Caki2 (cell line): ENCODE measurements at places on chromosomes 1 and 21. TPM values are rescaled to one million over a fixed set of nuclear protein-coding genes. Genes with fewer than 3 reads are reported as not detected.
A peak's percentile ranks its signal among the peaks of the same experiment; 100 is the strongest.

Gene MAP10
- total RNA-seq, result 0.64 and 2.3 TPM in 2 replicates

GRCh38 chr1:50978852-50979781, 9.1 kb downstream of the CDKN2C start:
- DNase-seq, result peak; percentile 81

Gene LEMD1
- 0.27 TPM in 1 of 2 replicates, not detected in the other for total RNA-seq

GRCh38 chr1:93699503-93700168, 18.0 kb upstream of the BCAR3 start:
- DNase-seq, result no peak

- DNase-seq, result no peak
Measured at GRCh38 chr1:50318428-50318827, 104.8 kb downstream of the DMRTA2 start.

DNA sequence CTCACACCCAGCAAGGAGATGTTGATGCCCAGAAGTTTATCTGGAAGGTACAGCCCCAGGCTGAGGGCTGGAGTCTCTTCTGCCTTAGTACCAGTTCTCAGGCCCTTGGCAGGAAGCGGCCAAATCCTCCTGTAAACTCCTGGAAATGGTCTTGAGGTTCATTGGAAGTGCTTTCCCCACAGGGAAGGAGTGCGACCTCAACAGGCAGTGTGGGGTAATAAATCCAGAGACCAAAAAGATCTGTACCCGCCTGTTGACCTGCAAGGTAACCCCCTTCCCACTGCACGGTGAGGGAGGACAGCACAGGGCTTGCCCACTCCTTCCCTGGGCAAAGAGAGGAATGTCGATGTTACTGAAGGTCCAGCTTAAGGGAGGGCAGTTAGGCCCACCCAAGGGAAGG, 4.5 kb downstream of the ATXN7L2 start:
- no peak for DNase-seq

DNA sequence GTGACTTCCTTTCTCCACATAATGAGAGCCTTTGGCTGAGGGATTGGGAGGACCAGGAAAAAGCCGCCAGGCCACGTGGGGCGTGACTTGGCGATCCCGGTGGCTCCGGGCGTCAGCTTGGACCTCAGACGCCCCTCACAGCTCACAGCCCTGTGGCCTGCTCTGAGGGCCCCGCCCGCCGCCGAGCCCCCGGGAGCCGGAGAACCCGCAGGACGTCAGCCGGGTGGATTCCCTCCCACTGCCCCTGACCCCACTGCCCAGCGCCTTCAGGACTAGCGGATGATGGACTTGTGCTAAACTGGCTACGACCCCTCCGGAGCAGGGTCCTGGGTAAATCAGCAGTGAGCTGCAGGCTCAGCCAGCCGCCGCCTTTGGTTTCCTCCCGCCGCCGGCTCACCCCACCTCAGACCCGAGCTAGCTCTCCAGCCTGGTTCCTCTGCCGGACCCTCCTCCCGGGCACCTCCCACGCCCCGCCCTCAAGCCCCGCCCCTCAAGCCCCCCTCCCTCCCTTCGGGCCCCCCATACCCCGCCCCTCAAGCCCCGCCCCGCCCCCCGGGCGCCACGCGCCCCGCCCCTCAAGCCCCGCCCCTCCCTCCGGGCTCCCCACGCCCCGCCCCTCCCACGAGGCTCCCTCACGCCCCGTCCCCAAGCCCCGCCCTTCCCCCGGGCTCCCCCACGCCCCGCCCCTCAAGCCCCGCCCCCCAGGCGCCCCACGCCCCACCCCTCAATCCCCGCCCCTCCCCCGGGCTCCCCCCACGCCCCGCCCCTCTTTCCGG, 10.0 kb upstream of the FAAP20 start:
- peak; percentile 44 for DNase-seq

- DNase-seq, result peak; percentile 72
Measured at GRCh38 chr1:161119092-161119903, 1.4 kb downstream of the NIT1 start.

Gene CFAP107
- not detected in 2 replicates for total RNA-seq

DNA sequence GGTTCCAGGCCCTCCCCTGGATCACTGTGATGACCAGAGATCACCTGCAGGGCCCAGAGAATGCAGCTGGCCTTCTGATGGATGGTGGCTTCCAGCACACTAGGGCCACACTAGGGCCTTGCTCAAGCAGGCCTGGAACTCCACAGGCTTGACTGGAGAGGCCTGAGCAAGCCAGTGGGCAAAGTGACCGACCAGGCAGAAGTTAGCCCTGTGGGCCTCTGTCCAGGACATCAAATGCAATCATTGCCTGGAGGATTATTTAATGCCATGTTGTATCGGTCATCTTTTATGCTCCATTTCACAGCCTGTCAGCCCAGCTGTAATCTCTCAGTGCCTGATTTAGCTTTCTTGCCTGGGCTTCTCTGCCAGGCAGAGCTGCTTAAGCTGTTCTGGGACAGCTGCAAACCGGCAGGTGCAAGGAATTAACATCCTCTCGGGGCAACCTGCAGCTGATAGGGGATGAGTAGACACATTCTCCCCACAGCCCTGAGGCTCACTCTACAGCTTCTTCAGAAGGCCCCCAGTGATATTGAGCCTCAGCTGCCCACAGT, 17.7 kb downstream of the NENF start:
- no peak for DNase-seq

DNA sequence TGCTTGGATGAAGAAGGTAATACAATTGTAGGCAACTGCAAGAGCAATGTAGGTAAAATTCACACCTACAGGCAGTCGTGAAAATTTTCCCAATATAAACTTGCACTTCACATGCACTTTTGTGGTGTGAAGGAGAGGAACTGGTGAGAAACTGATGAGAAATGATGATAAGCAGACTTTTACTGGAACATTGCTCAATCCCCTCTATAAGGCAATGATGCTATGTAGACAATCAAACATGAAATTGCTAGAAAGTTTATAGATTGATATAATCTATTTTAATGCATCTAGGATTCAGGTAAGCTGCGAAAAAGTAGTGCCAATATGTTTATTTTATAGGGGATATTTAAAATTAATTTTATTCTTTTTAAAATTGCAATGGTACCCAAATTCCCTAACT, 802.2 kb downstream of the KCNT2 start:
- DNase-seq, result no peak

- DNase-seq, result no peak
Measured at GRCh38 chr1:16226490-16227179, 10.3 kb downstream of the CPLANE2 start.

DNA sequence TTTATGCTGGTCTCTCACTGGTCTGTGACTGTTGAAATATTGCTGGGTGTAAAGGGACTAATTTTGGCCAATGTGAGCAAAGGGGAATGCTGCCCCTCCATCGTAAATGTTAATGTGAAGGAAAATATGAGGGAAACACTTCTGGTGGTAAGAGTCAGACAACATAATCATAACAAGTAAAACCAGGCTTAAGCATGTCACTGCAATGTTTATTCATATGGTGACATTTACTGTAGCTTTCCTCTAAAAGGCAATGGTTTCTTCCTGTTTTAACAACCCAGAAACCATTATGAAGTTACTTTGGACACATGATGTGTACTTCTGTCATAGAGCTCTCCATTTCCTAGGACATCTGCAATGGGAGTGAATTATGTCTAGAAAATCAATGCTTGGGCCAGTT, 358.0 kb downstream of the LMO4 start:
- no peak for DNase-seq

Gene KIF14
- total RNA-seq, result 7.3 and 10.0 TPM in 2 replicates

Gene NTNG1
- 0.41 and 2.2 TPM in 2 replicates for total RNA-seq

DNA sequence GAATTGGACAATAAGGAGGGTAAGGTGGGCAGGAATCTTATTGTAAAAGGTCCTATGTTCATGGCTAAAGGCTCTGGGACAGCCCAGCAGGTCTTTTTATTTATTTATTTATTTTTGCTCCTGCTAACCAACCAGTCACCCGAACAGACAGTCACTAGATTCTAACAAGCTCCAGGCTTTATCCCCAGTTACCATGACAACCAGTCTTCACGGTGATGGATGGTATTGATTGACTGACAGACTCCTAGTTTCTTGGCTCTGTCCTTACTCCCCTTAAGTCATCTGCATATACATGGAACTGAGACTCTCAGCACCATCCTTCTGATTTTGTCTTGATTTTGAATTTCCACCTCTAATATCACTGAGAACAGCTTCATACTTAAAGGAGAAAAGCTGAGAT, 44.3 kb downstream of the C8A start:
- no peak for DNase-seq

DNA sequence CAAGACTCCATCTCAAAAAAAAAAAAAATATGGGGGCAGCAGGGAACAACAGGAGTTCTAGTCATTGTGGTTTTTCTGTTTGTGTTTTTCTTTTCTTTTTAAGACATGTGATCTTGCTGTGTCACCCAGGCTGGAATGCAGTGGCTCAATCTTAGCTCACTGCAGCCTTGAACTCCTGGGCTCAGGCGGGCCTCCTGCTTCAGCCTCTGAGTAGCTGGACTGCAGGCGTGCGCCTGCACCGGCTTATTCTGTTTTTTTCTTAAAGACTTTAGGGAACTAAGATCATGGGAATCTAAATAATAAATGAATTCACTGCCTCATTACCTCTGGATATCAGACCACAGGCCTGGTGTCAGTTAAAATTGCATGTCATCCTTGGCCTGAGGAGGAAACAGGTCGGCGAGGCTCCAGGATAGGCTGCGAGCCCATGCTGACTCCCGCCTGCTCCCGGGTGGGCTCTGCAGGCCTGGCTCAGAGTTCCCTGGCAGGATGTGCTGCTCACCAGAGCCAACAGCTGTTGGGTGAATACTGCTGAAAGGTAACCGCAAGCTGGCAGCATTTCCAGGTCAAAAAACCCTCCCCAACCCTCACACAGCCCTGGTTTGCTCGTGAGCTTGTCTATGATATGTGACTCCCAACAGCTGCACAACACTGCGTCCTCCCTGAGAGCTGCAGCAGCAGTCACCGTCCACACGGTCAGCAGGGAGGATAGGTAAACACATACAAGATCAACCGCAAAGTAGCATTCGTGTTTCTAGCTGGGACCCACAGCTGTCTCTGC, 58.1 kb downstream of the SCCPDH start:
- DNase-seq, result peak; percentile 41

- DNase-seq, result no peak
Measured at GRCh38 chr1:12475947-12476346, 142.1 kb downstream of the DHRS3 start.

DNA sequence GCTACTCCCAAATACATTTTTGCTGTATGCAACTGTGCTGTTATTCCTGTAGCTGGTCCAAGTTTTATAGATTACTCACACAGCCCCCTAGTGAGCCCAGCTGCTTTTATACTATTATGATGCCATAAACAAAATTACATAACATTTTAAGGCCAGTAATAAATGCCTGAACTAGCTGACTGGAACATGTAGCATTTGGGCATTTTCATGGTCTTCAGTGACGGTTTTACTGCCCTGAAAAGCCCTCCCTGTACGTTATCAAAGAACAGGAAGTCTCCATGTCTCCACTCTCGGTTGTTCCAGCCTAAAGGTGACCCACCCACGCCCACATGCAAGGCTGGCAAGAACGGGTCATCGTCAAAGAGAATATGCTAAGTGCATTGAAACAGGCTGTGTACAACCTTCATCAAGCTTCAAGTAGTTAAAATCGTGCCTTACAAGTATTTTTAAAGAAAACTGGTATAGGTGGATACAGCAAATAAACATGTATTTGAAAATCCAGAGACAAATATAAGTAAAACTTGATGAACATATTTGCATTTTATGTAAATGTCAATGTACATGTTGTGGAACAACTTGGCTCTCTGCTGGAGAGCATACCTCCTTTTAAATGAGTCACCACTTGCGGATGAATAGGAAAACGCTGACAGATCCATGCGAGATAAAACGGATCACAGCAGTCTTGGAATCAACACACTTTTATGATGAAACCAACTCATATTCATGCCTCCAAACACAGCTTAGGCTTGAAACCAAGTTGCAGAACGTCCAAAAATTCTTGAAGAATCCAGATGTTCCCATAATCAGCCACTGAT, 520.5 kb downstream of the SMYD3 start:
- DNase-seq, result no peak

Gene TAS1R1
- not detected in 2 replicates for total RNA-seq

Gene LCE3E
- not detected in 2 replicates for total RNA-seq

- DNase-seq, result no peak
Measured at GRCh38 chr1:154857441-154858215, 12.5 kb downstream of the KCNN3 start.

- peak; percentile 96 for DNase-seq
Measured at GRCh38 chr21:43767984-43768867, 7.9 kb downstream of the CSTB start.

DNA sequence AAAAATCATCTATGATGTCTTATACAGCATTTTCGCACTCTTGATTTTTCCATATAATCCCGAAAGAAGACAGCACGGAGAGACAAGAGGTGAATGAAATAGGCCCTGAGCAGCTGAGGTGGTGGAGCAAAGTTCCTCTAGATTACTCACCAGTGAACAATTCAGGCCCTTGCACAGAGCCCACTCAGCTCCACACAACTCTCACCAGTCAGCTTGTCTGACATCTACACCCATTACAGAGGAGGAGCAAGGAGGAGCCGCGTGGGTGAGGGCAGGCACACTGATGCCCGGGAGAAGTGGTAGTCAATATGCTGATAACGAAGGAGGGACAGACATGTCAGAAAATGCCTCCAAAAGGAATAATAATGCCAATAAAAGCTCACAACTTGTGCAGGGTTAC, 59.9 kb downstream of the DNM3 start:
- no peak for DNase-seq

- peak; percentile 62 for DNase-seq
Measured at GRCh38 chr1:178725466-178726086, 532 bp downstream of the RALGPS2 start.

DNA sequence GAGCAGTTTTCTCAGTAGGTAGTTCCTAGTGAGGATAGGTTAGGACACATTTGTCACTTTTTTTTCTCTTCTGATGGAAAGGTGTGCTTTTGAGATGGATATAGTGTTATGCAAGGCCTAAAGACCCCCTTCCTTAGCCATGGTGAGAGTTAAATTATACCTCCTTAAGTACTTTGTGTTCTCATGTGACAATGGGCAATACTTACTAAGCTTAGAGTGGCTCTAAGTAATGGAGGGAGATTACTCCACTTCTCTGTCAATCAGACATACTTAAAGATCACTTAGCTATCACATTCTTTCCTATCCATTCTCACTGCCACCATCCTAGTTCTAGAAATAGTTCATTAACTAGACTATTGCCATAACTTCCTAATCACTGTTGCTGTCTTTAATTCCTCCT, 265.6 kb downstream of the PBX1 start:
- no peak for DNase-seq

- DNase-seq, result no peak
Measured at GRCh38 chr1:48602349-48602748, 130.3 kb upstream of the SPATA6 start.

Gene LEFTY1
- total RNA-seq, result not detected in 2 replicates

Gene AIRE
- not detected in 2 replicates for total RNA-seq

Gene HPCAL4
- total RNA-seq, result 0.03 TPM in 1 of 2 replicates, not detected in the other

Gene RRP1
- total RNA-seq, result 39.1 and 47.8 TPM in 2 replicates

Gene CHAF1B
- total RNA-seq, result 15.7 and 42.1 TPM in 2 replicates

Gene CYYR1
- not detected in 2 replicates for total RNA-seq
